RWPE1 (cell line): ENCODE measurements at places on chromosomes 6 and 20.

DNA sequence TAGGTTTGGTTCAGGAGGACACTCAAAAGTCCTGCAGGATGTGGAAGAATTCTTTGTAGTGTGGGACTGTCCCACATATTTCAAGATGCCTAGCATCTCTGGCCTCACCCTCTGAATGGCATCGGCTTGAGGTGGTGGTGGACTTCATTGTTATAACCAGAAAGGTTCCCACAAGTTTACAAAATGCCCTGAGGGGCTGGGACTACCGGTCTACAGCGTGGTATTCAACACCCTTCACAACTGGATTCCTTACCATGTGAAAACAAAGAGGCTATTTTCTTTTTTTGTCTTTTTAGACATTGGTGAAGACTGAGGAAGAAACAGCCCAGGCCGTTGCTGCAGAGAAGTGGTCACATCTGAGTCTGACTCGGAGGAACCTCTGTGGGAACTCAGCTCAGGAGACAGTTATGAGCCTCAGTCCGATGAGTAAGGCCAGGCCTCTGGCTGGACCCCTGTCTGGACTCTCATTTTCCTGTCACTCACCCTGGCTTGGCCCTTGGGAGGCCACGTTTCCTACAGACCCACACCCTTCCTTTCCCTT is 15.2 kb downstream of the PGBD1 start:
- no peak for DNase-seq

GRCh38 chr6:113944701-113945100 is 26.2 kb downstream of the HDAC2 start:
- DNase-seq, result no peak

DNA sequence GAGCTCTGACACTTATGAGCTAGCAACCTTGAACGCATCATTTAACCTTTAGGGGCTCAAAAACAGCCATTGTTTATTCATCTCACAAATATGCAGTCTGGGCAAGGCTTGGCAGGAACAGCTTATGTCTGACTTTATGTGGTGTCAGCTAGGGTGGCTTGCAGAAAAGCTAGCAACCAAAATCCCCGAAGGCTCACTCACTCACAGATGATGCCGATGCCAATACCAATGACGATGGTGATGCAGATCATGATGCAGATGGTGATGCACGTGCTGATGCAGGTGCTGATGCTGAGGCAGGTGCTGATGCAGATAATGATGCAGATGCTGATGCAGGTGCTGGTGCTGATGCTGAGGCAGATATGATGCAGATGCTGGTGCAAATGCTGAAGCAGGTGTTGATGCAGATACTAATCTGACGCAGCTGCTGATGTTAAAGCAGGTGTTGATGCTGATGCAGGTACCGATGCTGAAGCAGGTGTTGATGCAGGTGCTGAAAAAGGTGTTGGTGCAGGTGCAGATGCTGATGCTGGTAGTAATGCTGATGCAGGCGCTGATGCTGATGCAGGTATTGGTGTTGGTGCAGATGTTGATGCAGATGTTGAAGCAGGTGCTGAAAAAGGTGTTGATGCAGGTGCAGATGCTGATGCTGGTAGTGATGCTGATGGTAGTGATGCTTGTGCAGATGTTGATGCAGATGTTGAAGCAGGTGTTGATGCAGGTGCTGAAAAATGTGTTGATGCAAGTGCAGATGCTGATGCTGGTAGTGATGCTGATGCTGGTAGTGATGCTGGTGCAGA is 195.6 kb downstream of the NFATC2 start:
- DNase-seq, result peak; percentile 88

DNA sequence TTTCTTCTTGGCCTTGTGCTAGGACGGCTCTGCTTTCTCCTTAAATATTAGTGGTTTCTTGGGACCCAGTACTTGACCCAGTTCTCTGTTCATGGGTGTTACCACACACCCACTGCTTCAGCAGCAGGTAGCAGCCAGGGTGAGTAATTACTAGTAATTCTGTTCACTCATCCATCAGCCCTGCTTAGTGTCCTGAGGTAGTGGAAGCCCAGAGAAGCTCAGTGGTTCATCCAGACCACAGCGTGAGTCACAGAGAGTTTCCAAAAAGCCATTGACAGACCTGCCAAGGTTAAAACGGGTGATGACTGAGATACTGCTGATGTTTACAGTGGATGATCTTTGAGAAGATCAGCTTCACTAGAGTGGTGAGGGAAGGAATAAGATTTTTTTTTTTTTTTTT is 51.7 kb upstream of the HINT3 start:
- peak; percentile 80 for DNase-seq

GRCh38 chr20:24458436-24458835 is 11.0 kb upstream of the SYNDIG1 start:
- no peak for DNase-seq

DNA sequence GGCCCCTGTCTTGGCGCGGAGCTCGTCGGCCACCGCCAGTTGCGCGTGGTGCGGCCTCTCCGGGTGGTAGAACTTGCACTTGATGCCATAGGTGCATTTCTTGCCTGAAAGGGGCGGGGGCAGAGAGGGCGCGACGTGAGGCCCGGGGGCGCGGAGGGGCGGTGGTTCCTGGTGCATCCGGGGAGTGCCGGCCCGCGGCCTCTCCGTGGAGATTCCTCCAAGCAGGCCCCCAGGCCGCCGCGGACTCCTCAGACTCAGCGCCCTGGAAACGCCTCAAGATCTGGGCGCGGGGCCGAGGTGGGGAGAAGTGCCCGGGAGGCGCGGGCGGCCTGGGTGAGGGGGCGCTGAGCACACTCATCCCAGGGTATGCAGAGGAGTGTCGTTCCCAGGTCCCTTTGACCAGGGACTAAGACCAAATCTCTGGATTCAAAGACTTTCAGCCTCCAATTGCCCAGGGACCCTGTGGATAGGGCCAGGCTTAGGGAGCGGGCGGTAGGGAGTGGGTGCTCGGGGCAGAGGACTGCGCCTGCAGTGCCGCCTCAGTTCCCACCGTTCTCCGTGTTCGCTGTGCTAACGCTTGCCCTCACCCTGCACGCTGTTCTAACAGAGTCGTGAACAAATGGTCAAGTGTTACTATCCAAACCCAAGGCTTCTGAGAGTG is 33.3 kb downstream of the ZC3H12D start:
- no peak for DNase-seq
